ENCODE measurements at places on chromosomes 6 and 20.

DNA sequence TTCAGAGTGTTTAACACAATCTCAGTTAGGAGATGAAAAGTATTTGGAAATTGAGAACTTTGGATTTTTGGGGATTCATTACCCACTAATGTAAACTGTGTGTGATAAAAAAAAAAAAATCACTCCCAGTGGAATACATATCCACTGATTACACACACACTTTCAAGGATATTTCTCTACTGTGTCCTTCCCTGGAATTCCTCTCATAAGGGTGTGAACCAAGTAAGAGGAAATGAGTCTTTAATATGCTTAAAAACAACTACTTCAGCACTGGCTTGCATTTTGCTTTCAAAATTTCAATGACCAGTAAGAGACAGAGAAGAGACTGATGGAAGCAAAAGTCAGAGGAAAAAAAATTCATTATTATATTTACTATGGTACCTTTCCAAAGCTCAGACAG lies 24.5 kb upstream of the MYCT1 start:
- no peak for DNase-seq

DNA sequence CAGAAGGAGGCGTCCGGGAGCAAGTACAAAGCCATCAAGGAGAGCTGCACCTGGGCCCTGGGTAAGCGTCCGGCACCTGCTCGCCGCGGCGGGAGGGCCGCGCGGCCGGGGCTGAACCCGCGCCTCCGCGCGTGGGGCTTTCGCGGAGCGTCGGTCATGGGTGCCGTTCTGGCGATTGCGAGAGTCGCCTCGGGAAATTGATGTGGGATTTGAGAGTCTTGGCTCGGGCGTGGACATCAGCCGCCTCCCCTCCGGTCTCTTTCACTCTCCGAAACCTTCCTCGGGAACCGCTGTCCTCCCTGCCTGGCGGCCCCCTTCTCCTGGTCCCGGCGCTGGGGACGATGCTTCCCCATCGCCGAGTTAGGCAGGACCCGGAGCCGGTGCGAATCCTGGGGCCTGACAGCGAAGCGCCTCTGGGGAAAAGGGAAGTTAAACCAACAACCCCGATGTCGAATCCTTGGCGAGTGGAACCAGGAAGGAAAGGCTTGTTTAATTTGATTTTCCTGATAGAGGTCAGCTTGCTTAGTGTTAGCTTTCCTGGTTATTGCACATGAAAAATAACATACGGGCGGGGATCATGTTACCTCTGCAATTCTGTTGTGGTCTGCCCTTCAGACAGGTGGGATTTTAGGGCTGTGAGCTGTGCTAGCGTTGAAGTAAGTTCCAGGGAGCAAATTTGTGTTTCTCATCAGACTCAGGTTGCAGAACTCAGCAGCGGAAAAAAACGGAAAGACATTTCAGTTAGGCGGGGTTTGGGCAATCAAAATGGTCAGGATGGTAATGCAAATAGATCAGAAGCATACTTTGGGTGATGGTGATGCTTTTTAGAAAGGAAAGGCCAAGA lies 594 bp downstream of the ARFGEF3 start:
- no peak for DNase-seq

DNA sequence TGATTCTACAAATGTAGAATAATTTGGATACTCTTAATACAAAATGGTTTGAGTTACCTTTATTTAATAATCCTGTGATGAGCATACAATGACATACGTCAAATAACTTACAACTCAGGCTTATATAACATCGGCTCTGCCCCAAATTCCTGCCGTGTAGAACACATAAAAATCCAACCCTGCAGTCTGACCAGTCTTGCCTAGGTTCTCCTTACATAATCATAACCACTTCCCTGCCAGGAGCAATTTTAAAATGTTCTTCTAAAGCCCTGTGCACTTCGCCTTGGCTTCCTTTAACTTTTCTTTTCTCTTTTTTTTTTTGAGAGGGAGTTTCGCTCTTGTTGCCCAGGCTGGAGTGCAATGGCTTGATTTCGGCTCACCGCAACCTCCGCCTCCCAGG lies 16.2 kb upstream of the IER3 start:
- no peak for DNase-seq

GRCh38 chr20:5757949-5758348 lies 7.7 kb downstream of the SHLD1 start:
- DNase-seq = no peak

DNA sequence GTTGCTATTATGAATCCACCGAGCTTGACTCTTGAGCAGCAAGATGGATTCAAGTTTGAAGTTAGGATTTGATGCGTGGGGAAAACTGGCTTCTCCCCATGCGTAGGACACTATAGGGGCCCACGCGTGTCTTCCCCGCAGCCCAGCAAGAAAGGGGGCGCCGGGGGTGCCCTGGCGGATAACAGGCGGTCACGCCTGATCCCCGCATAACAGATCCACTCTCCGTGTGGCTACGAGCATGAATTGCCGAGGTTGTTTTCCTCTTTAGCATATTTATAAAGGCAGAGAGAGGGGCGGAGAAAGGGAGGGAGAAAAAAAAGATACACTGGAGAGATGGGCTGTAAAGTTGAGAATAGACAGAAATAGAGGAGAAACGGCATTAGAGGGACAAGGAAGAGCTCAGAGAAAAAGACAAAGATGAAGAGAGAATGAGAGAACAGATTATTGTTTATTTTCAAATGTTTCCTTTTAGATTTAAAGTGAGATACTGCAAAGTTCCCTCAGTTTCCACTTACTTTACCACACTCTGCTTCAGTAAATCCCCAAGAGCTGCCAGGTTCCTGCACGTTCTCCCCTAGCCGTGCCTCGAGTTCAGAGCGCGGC lies 32.0 kb downstream of the TFAP2A start:
- no peak for DNase-seq

- DNase-seq = no peak
Observed at GRCh38 chr6:113629975-113630737, 227.0 kb upstream of the MARCKS start.

- no peak for DNase-seq
Observed at GRCh38 chr6:159728531-159728964, 1.2 kb downstream of the WTAP start.

DNA sequence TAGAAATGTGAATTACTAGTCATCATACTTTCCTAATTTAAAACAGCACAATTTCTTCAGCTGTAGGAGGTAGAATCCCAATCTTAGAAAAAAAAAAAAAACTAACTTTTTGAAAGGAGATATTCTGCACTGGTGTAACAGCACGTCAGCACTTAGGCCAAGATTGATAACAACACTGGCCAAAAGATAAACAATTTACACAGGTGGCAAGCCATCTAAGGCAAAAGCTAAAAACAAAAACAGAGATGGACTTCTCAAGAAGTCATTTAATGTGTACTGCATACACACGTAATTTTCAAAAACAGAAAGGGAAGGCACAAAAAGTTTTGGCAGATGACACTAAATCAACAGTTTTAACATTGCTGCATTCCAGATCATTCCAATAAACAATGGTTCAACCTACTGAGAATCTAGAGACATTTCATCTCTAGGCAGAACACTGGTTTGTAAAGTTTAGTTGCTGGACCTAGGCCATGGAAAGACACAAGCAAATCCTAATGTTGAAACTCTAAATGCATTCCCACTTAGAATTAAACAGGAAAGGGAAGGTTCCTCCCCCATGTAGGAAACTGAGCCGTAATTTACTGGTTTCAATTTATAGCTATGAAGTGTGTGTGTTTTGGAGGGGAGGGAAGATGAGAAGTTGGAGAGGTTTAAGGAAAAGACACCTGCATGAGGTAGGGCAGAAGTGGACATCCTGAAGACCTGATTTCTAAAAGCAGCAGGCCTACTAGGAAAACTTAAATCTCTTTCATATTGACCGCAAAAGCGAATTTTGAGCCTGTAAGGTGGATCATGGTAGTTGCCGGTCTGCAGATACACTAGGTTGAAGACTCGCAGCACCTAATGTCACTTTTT lies 1.3 kb downstream of the GCLC start:
- no peak for DNase-seq

- no peak for DNase-seq
Observed at GRCh38 chr20:23360531-23360930, 1.5 kb upstream of the GZF1 start.

- DNase-seq = no peak
Observed at GRCh38 chr20:62080249-62080990, 14.7 kb upstream of the TAF4 start.

- DNase-seq = no peak
Observed at GRCh38 chr6:20688710-20689500, 154.6 kb downstream of the CDKAL1 start.

All from stimulated activated CD8-positive, alpha-beta memory T cell treated with anti-CD3 and anti-CD28 coated beads, Interleukin-4, amount 100 ng/mL, for 24 hours (primary cell).